ENCODE measurements at places on chromosomes 7 and 10.

- no peak for DNase-seq
Observed at GRCh38 chr7:45978731-45979211, 57.7 kb upstream of the IGFBP3 start.

- DNase-seq, result no peak
Observed at GRCh38 chr10:115953281-115953680, 319.7 kb downstream of the GFRA1 start.

DNA sequence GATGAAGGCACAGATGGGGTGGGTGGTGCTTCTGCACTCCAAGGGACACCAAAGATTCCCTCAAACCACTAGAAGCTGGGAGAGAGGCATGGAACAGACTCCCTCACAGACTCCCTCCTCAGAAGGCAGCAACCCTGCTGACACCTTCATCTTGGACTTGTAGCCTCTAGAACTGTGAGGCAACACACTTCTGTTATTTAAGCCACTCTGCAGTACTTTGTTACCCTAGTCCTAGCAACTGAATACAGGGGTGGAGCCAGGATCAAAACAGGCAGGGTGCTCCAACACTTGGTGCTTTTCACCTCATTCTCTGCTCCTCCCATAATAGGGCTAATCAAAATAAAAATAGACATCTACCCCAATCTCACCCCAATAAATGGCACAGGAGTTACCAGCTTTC lies 2.3 kb upstream of the GSTO1 start:
- DNase-seq, result peak; percentile 33

DNA sequence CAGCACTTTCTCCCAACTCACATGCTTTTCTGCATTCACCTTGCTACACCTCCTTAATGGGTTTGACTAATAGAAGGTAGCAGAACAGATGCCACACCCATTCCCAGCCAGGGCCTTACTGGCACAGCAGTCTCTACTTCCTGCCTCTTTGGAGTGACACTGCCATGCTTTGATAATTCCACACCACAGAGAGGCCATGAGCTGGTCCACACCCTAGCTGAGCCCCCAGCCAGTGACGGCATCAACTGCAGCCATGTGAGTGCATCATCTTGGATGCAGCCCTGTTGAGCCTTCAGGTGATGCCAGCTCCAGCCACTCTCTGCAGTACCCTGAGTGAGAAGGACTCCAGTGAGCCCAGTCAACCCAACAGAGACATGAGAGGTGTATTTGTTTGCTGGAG lies 27.5 kb upstream of the EZH2 start:
- no peak for DNase-seq

GRCh38 chr7:141349804-141350203 lies 201.4 kb upstream of the AGK start:
- DNase-seq, result no peak

- no peak for DNase-seq
Observed at GRCh38 chr10:17358461-17358860, 95.9 kb downstream of the ST8SIA6 start.

DNA sequence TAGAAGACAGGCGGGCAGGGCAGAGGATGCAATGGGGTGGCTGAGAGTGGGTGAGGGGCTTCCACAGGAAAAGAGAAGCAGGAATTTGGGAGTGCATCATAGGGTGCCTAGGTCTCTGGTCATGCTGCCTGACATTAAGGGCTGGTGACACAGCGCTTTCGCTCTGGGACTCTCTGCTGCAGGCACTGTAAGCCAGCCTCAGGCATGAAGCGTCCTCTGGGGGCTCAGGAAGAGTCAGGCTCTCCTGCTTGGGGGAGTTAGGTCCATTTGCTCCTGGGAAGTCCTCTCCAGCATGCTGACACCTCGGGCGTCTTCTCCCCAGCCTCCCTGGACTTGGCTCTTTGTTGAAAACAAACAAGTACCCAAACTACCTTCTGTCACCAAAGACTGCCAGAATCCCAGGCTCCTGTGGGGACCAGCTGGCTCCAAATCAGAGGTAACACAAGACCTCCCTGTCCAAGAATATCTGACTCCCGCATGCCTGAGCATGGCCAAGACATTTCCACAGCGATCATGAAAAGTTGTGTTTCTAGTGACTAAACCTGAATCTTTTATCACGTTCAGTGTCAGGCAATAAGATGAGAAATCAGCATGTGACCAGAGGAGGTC lies 55.4 kb downstream of the GPR26 start:
- DNase-seq, result no peak

DNA sequence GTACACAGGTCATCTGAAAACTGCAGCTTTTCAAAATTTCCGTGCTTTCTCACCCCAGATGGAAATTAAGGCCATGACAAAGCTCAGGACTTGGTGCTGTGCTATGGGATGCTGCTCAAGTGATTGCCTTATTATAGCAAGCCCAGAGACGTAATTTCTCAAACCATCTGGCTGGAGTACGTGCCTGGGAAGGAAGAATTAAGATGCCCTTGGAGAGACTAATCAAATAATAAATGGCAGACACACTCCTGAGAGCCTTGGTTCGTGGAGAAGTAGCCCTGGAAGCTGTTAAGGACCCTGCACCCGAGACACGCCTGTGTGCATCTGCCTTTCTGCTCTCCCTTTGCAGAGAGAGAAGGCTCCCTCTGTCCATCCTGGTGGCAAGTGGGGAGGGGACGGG lies 38.3 kb upstream of the PRLHR start:
- no peak for DNase-seq

GRCh38 chr7:2466675-2467074 lies 9.5 kb downstream of the GRIFIN start:
- no peak for DNase-seq

DNA sequence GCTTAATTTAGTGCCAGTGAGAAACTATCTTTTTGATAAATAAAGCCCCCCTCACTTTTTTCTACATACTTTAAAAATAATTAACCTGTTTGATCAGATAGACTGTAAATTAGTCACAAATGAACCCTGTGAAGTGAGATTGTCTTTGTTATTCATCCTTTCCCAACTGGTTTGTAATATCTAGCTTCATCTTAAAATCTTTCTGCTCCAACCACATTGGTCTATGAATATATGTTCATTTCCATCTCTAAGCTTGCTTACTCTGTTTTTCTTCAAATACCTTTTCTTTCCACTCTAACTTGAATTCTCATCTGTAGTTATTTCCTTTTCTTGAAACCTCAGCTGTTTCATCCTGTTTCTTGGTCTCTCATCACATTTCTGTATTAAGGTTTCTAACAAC lies 12.1 kb downstream of the MARCHF5 start:
- no peak for DNase-seq

GRCh38 chr10:17643339-17643754 lies 604 bp upstream of the STAM start:
- DNase-seq, result no peak

- no peak for DNase-seq
Observed at GRCh38 chr7:100679129-100679926, 5.8 kb downstream of the GNB2 start.

DNA sequence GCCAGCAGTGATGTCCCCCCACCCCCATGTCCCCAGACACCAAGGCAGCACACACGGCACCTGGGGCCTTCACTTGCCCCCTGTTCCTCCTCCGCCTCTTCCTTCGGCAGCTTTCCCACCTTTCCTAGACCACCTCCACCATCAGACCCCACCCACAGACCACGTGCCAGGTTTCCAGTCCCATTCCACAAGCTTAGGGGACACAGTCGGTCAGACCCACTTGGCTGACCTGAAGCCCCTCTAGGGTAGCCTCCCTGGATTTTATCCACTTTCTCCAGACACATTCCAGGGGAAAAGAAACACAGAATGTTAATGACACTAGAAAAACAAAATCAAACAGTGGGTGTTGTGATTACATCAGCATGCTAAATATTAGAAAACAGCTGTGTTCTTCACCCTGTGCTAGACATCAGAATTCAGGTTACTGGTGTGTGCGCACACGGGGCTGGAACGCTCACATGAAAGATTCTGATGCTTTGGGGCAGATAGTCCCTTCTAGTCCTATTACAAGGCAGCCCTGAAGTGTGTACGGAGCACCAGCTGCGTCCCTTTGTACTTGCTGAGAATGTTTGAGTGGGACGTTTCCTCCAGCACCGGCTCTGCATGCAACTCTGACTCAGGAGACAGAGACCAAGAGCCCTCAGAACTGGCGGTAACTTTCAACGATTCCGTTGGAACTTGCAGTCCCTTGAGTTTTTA lies 75.5 kb upstream of the PPP2R2D start:
- no peak for DNase-seq

GRCh38 chr7:139576179-139576973 lies 52.9 kb downstream of the CLEC2L start:
- no peak for DNase-seq

DNA sequence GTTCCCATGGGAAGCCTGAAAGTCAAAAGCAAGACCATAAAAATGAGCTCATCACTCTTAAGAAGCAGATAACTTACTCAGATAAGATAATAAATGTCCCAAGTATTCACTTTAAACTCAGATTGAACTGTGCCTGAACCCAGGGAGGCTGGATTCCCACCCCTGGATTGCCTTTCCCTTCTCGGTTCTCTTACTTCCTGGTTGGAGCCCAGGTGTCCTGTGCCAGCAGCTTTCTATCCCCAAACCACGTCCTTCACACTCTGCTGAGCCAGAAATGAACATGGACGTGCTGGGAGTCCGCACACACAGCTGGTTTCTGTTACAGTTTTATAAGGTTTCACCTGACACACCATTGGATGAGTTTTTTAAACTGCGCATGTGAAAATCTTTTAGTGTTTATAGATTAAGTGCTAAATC lies 636.2 kb upstream of the IGFBP3 start:
- no peak for DNase-seq

DNA sequence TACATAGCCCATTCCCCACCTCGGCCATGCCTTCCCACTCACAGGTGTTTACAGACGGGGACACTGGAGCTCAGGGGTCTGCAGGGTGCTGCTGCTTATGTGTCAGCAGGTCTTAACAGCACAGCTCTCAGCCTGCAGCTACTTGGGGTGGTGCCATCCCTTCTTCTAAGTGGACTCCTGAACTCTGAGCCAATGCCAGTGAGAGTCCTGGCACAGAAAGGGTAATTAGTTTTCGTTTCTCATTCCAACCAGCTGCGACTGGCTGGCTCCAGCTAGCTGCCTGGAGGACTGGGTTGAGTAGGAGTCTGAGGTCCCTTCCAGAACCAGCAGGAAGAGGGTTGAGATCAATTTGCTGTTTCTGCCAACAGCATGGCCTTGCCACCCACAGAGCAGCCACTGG lies 88.3 kb upstream of the AGK start:
- DNase-seq, result no peak

DNA sequence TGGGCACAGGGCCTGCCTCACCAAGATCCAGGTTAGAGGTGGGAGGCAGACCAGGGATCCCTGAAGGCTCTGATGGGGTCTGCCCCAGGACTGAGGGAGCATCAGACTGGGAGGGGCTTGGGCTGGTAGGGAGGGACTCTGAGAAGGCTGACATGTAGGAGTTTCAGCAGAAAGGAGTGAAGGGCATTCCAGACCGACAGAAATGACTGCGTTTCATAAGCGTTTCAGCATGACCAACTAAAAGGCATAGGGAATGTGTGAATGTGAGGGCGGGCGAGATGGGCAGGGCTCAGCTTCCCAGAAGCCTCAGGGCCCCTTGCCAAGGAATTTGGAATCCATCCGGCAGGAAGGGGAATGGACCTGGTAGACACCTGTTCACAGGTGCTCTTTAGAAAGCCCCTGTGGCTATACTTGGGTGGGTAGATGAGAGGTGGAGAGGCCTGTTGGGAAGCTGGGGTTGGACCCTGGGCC lies 24.9 kb upstream of the SLC29A3 start:
- no peak for DNase-seq

- DNase-seq, result no peak
Observed at GRCh38 chr10:4062751-4063150, 277.7 kb upstream of the KLF6 start.

DNA sequence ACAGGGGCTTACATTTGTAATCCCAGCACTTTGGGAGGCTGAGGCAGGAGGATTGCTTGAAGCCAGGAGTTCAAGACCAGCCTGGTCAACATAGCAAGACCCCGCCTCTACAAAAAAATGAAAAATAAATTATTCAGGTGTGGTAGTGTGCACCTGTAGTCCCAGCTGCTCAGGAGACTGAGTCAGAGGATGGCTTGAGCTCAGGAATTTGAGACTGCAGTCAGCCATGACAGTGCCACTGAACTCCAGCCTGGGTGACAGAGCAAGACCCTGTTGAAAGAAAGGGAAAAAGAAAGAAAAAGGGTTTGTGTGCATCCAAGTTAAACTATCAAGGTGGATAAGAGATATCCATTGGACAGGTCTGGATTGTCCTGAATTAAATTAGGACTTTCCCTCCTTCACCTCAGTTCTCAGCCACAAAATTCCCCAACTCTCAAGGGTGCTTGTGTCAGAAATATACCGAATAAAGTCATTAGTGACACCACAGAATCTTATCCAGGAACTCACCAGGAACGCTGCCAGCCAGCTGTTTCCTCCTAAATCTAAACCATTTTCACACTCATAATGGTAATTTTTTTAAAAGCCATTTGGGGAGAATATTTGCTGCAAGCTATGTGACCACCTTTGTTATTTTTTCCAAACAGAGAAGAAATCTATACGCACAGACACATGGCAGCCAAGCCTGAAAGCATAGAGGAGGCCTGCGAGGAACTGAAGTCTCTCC lies 12.0 kb downstream of the AFAP1L2 start:
- DNase-seq, result no peak

GRCh38 chr10:24701447-24701846 lies 22.2 kb downstream of the ARHGAP21 start:
- DNase-seq, result peak; percentile 46

DNA sequence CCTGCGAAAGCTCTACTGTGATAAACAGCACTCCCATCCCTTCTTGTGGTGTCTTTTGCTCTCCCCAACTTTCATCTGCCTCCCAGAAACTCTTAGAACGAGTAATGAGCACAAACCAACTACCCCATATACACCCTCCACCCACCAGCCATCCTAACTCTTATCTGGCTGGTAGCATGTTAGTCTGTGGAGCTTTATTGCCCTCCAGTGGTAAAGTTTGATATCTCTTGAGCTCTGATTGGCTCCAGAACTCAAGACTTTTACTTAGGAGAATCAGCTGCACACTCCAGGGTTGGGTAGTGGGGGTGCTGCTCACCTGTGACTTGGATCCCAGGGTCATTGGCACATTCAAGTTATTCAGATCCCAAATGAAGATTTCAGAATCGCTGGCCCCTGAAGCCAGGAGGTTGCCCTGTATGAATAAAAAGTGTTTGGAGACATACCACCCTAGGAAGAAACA lies 10.9 kb downstream of the SEC31B start:
- peak; percentile 58 for DNase-seq
